Suppressor macrophage (primary cell): ENCODE measurements at places on chromosomes 3 and 15.

GRCh38 chr3:106457281-106458180, 588.7 kb upstream of the CBLB start:
- DNase-seq, result no peak

DNA sequence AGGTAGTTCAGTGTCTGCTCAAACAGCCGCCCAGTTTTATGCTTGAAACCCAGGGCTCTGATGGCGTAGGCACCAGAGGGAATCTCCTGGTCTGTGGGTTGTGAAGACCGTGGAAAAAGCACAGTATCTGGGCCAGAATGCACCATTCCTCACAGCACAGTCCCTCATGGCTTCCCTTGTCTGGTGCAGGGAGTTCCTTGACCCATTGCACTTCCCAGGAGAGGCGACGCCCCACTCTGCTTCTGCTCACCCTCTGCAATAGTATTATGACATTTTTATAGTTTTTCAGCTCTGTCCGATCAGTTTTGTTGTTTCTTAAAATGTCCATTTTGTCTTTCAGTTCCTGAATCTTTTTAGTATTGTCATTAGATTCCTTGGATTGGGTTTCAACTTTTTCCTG, 343.5 kb downstream of the EDEM1 start:
- DNase-seq, result no peak

GRCh38 chr15:73058437-73058836, 6.2 kb downstream of the NEO1 start:
- DNase-seq, result no peak

DNA sequence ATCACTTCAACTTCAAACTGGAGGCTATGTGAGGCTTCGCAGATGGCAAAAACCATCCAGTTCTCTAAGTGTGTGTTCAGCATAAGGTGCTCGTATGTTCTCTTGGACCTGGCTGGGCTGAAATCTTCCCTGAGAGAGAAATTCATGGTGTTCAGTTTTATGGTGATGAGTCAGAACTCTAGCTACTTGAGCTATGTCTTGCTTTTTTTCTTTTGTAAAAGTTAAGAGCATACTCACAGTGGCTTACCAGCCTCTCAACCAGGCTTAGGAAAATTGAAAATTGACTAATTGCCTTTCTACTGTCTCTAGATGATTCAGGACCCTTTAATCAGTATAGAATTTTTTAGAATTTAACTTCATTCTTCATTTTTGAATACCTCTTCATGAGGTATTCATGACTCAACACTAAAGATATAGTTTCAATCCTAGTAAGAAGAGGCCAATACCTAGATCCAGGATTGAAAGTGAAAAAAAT, 617.5 kb downstream of the TBL1XR1 start:
- DNase-seq, result no peak

DNA sequence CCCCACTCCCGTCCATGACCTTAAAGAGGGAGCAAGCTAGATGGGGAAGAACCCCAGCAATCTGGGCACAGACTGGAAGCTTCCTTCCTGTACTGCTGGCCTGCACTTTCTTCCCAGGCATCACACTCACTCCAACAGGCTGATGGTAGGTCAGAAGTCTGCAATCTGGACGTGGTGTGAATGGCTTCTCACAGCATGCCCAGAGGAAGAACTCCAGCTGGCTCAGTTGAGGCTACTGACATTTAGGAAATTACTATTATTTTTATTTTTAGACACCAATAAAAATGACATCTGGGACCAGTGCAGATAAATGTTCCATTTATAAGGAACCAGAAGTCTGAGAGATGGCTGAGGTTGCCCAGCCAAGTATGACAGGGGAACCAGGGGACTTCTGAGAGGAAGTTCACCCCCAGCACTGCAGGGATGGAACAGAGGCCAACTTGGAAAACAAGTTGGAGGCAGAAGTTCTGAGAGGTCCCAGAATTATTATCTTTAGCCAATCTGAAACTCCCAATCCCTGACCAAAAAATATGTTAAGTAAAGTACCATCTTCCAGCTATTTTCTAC, 163.8 kb upstream of the CTNNB1 start:
- DNase-seq, result peak; percentile 54

- no peak for DNase-seq
These were observed 64.8 kb upstream of the SLCO2A1 start for GRCh38 chr3:134094491-134094890.

DNA sequence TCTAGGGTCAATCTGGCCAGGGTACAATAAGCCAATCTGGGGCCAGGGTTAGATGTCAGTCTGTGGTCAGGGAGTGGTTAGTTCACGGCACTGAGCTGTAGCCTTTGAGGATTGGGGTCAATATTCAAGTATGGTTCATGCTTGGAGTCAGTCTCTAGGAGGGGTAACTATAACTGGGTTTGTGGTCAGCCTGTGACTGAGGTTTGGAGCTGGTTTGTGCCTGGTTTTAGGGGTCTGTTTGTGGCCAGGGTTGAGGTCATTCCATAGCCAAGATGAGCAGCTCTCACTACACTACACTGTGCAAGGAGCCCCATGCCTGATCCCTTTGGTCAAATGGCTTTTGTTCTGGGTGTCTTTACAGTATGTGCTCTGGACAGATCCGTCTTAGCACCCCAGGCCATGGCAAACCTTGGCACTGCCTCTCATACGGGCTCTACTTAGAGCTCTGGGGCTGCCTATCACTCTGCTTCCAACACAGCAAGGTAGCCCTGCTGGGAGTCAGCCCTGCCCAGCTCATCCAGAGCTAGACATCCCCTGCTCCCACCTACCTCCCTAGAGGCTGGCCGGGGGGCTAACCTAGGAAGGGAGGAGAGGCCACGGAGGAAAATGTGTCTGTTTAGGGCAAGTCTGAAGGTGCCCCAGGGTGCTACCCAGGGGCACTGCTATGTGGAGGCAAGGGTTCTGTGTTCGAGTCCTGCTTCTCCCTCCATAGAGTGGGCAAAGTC, 63.3 kb upstream of the CORO2B start:
- no peak for DNase-seq

DNA sequence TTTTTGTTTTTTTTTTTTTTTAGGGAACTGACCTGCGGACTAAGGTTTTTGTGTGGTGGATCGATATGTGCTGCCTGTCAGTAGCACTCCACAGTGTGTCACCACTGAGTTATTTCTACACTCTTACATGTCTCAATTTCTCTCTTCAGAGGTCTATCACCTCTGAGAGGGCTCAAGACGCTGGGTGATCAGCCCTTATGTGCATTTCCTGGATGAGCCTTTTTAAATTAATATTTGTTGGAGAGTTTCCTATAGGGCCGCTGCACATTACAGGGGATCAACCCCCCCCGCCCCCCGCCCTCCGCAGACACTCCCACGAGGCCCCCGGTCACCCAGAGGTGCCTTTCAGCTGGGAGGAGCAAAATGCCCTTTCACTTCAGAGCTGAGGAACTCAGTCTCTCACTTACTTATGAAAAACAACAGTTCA, 34.5 kb upstream of the AP4E1 start:
- DNase-seq, result peak; percentile 72

DNA sequence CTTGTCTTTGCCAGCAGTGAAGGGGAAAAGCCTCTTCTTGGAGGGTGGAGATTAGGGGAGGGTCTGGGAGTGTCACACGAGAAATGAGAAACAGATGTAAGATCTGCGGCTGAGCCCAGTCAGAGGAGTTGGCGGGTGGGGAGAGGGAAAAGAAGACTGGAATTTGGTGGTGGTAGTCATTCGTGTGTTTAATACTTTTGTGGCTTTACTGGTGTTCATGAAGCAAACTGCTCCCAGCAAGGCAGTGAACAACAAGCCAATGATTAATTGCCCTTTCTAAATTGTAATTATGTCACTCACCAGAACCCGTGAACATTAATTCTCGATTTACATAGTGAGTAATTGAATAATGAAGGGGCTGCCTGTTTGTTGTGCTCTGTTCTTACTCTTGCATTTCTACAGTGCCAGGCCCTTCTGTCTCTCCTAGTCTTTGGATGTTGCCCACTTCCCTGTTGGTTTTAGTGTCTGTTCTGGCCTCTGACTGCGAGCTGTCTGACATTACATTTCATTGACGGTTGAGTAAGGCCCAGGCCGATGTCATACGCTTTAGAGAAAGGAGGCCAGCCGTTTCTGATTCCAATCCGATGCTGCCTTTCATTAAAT, 78.0 kb downstream of the CHCHD6 start:
- no peak for DNase-seq

- DNase-seq, result peak; percentile 80
These were observed 6.5 kb upstream of the TM4SF18 start for GRCh38 chr3:149339931-149340309.

DNA sequence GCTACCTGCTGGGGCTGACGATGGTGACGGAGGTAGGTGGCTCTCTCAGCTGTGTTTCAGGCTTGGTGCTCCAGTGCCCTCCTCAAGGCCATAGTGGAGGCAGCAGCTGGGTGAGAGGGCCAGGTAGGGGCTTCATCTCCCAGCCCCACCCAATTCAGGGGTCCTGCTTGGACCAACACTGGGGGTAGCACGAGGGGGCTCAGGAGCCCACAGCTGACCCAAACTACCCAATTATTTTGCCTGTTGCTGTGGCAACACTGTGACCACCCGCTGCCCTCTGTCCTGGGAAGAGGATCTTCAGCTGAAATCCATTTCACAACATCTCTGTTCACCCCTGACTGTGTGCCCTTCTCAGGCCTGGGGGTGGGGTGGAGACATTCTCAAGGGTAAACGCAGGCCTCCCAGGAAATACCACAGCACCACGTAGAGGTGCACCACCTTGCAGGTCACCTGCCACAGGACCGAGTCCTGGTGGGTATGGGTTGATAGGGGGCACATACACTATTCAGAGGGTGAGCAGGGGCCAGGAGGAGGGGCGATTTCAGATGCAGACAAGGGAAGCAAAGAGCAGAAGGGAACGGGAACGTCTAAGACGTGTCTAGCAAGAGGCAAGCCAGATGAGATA, 62.7 kb downstream of the GRIP2 start:
- DNase-seq, result no peak

DNA sequence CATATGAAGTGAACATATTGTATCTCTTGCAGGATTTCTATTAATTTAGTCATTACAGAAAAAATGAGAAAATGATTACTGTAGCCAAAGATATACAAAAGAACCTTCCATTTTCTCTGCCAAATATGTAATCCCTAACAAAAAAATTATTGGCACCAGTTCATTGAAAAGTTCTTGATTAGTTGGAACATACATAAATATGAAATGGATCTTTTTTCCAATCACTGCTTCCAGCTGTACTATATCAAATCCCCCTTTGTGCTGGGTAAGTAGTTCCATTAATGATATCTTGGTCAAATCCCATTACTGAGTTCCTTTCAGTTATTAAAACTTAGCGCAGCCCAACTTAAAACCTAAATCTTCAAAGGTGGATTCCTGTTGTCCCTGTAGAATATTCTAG, 263.8 kb downstream of the SLC9A9 start:
- DNase-seq, result no peak

DNA sequence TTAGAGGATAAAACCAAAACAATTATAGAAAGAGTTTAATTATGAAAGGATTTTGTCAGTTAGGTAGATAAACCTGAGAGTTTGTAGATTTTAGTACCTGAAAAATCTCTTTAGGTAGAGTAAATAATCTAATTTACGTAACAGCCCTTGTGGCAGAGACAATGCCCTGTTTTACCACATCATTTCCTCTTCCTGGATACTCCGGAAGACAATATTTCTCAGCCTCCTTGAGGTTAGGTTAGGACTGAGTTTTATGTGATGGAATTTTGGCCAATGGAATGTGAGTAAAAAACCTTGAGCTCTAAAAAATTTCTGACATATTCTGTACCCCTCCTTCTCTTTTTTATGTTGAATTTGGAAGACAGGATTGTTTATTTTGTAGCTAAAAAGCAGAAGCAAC, 50.7 kb upstream of the TPRG1 start:
- DNase-seq, result peak; percentile 23

DNA sequence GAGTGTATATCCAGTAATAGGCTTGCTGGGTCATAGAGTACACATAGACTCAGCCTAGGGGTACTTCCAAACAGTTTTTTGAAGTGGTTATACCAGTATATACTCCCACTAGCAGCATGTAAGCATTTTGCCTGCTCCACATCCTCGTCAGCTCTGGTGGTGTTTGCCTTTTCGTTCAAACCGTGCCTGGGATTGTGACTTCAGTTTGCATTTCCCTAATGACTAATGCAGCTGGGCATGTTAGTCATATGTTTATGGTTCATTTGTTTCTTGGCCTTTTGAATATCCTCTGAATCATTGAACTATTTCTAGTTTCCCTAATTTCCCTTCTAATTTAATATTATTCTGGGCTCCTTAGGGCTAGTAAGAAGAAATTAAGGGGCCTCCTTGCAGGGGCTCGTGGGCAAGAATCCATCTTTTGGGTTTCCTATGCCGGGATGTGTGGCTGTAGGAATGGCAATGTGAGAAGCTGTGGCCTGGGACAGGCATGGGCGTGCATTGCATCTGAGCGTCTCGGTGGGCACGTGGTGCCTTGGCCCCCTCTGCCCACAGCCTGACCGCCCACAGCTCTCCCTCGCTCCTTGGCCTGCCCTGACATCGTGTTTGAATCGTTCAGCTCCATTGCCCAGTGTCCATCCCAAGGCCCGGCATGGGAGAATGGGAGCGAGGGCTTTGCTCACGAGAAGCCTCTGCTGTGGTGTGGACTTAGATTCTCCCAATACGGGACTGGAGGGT, 26.4 kb downstream of the FAH start:
- DNase-seq, result peak; percentile 65

DNA sequence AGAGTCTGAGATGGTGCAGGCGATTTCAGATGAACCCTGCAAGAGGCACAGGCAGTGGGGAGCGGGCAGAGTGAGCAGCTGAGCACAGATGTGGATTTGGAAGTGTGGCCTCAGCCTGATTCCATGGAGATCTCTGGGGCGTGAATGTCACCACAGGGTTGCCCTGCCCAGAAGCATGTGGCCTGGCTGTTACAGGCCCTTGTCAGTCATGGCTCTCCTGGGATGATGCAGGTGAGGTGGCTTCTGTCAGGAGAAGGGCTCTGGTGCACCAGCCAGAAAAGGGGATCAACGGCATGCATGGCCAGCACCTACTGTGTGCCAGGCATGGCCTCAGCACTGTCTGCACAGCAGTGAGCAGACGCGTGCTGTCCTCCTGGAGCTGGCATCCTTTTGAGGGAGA, 11.9 kb downstream of the HDAC11 start:
- DNase-seq, result no peak

- DNase-seq, result no peak
These were observed 80.7 kb upstream of the PSMD6 start for GRCh38 chr3:64104006-64104405.
